ENCODE measurements at places on chromosomes 5 and 9. TPM values are rescaled to one million over a fixed set of nuclear protein-coding genes. Genes with fewer than 3 reads are reported as not detected.

SRD5A1 gene
- 20.4 TPM for total RNA-seq

HTR1A gene
- total RNA-seq, result not detected

ELOVL7 gene
- 0.34 TPM for total RNA-seq

SPAAR gene
- total RNA-seq, result not detected

SPARC gene
- not detected for total RNA-seq

MLANA gene
- not detected for total RNA-seq

PHF24 gene
- total RNA-seq, result not detected

RNF183 gene
- total RNA-seq, result not detected

LCN15 gene
- not detected for total RNA-seq

GABRA6 gene
- not detected for total RNA-seq

SLU7 gene
- total RNA-seq, result 46.9 TPM
